ENCODE measurements at places on chromosomes 6 and 20. TPM values are rescaled to one million over a fixed set of nuclear protein-coding genes. Genes with fewer than 3 reads are reported as not detected.

DNA sequence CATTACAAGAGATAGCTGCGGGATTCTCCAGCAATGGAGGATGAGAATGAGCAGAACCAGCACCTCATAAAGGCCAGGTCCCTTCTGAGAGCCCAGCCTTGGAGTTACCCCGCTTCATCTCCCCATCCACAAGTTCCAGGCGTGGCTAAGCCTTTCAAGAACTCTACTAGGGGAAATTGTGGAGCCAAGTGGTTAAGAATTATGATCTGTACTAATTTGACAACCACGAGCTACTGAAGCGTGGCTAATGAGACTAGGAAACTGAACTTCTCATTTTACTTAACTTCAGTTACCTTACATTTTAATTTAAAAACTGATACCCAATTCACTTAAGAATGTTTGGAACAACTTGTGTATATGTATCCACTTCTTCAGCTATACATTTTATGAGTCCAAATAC is 401.0 kb downstream of the PTPRT start:
- no peak overlapping the region for H3K27ac ChIP-seq
- H3K4me1 ChIP-seq, result no peaks in the 10 kb centered on the region
- no peaks in the 10 kb centered on the region for H3K27me3 ChIP-seq
- H3K36me3 ChIP-seq, result no peaks in the 10 kb centered on the region

DNA sequence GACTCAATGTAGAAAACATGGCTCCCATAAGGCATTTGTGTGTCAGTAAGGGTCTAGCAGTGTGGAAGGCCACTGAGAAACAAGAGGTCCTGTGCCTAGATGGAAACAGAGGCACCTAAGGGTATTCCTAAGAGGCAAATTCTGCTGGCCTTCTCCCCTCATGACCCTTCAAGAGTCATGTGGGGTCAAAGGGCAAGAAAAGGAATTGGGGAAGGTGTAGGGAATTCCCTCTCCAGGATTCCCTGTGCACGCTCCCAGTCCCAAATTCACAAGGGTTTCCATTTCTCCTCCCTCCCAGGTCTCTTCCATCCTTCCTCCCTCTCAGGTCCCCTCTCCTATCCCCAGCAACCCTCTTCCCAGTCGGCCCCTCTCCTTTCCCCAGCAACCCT is 568 bp downstream of the AGPAT1 start:
- peaks cover 61% of the 10 kb centered on the region for H3K4me1 ChIP-seq
- DNase-seq, result no peak
- no peaks in the 10 kb centered on the region for H3K27me3 ChIP-seq
- H3K27ac ChIP-seq, result peak overlapping the region; percentile 69

DNA sequence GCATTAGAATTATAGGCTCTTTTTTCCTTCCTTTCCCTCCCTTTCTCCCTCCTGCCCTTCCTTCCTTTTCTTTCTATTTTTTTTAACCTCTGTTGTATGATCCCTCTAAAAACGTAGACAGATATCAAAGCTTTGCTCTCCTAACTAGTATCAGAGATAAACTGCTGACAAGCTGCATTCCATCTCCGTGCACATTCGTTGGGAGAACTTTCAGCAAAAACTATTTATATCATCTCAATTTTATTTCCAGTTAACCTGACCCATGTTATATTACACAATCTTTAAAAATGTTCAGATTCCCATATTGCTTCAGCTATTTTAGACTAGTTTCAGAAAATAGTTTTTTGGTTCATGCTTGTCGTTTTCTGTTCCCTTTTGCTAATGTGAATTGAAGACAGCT is 47.3 kb downstream of the RNF217 start:
- H3K27ac ChIP-seq, result no peak overlapping the region
- H3K4me1 ChIP-seq, result no peaks in the 10 kb centered on the region
- no peak overlapping the region for H3K4me3 ChIP-seq
- no peaks in the 10 kb centered on the region for H3K27me3 ChIP-seq
- no peaks in the 10 kb centered on the region for H3K36me3 ChIP-seq

GRCh38 chr20:48181261-48181935 is 396.1 kb upstream of the SULF2 start:
- H3K4me1 ChIP-seq, result no peaks in the 10 kb centered on the region
- peaks cover 6% of the 10 kb centered on the region for H3K27me3 ChIP-seq
- no peak for DNase-seq
- no peak overlapping the region for H3K4me3 ChIP-seq

GRCh38 chr6:7249946-7250643 is 62.9 kb downstream of the SSR1 start:
- DNase-seq, result no peak
- H3K27ac ChIP-seq, result no peak overlapping the region
- no peaks in the 10 kb centered on the region for H3K27me3 ChIP-seq
- peaks cover 10% of the 10 kb centered on the region for H3K36me3 ChIP-seq

Gene PXDC1
- 0.33 TPM for total RNA-seq

Gene GSTA2
- total RNA-seq, result not detected

All from T-cell (primary cell).